Stimulated activated CD8-positive, alpha-beta memory T cell treated with anti-CD3 and anti-CD28 coated beads, Interleukin-4, amount 100 ng/mL, for 4 hours (primary cell): ENCODE measurements at places on chromosomes 6 and 20.

GRCh38 chr6:53216301-53216700 lies 67.7 kb upstream of the GCM1 start:
- DNase-seq: no peak

- no peak for DNase-seq
These were observed 85.3 kb downstream of the TBC1D7 start for GRCh38 chr6:13243033-13243432.

- DNase-seq: no peak
These were observed 742.8 kb downstream of the MAFB start for GRCh38 chr20:39946053-39946810.

- DNase-seq: no peak
These were observed 49.6 kb upstream of the CCDC28A start for GRCh38 chr6:138724015-138724414.

DNA sequence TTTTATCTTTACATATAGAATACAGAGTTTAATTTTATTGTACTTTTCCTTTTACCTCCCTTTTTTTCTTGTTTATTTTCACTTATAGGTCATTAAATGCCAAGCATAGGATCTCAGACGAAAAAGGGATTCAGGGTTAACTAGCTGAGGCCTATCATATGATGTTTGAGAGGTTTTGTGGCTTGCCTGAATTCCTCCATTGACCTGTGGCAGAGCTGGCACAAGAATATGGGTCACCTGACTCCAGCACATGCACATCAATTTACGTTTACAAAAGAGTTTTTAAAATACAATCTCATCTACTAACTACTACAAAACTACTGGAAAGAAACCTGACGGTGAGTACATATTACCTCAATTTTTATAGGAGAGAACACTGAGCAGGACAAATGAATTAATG lies 60.4 kb downstream of the SGK1 start:
- no peak for DNase-seq

GRCh38 chr20:63767456-63767855 lies 27.9 kb downstream of the SLC2A4RG start:
- no peak for DNase-seq

DNA sequence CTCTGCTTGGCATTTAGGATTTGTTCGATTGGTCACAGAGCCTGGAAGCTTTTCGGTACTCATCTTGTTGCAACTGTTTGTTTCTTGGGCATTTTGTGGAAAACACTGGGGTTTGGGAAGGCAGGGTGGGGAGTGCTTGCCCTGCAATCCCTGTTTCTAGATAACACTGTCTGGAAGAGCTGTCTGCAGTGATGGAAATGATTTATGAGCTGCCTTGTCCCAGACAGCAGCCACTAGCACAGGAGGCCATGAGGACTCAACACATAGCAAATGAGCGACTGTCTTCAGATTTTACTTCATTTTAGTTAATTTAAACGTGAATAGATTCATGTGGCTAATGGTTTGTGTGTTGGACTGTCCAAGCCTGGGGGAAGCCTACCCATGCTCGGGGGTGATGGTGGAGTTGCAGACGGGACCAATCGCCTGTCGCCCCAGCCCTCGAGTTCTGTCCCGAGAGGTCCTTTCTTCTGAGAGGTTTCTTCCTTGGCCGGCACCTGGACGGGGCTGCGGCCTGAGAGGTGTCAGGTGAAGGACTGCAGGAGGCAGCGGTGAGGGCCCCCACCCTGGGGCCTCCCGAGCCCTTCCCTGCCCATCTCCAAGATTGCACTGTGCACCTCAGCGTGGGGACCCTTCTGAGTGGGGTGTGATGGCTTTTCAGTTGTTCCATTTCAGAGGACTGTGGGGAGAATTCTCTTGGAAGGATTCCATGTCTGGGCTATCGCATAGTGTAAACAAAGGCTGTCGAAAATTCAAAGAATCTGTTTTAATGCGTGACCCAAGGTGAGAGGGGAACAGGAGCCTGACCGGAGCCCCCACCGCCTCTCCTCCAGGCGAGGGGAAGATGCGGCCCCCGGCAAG lies 55.4 kb downstream of the SMOC2 start:
- DNase-seq: no peak

- DNase-seq: no peak
These were observed 43.6 kb downstream of the RGS17 start for GRCh38 chr6:153087436-153087835.

GRCh38 chr6:54419885-54420284 lies 111.6 kb downstream of the TINAG start:
- DNase-seq: no peak

DNA sequence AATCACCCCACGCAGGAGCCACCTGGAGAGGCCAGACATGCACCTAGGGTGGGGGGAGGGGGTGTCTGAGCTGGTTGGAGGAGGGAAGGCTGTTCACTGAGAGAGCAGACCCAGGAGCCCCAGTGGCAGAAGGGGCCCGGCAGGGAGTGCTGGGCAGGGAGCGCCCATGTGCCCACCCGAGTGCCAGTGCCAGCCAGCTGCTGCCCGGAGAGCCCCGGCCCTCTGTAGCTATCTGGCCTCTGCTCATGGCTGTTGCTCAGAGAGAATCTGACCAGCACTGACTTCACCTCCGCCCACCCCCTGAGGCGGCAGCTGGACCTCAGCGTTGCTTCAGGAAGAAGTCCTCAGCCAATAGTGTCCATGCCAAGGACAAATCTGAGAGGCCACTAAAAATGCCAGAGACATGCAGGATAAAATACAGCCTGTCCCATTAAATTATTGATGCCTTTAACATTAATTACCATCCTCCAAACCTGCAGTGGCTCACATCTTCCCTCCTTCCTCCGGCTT lies 22.8 kb downstream of the SLC17A9 start:
- DNase-seq: no peak

GRCh38 chr20:6714279-6714711 lies 53.2 kb upstream of the BMP2 start:
- DNase-seq: no peak

DNA sequence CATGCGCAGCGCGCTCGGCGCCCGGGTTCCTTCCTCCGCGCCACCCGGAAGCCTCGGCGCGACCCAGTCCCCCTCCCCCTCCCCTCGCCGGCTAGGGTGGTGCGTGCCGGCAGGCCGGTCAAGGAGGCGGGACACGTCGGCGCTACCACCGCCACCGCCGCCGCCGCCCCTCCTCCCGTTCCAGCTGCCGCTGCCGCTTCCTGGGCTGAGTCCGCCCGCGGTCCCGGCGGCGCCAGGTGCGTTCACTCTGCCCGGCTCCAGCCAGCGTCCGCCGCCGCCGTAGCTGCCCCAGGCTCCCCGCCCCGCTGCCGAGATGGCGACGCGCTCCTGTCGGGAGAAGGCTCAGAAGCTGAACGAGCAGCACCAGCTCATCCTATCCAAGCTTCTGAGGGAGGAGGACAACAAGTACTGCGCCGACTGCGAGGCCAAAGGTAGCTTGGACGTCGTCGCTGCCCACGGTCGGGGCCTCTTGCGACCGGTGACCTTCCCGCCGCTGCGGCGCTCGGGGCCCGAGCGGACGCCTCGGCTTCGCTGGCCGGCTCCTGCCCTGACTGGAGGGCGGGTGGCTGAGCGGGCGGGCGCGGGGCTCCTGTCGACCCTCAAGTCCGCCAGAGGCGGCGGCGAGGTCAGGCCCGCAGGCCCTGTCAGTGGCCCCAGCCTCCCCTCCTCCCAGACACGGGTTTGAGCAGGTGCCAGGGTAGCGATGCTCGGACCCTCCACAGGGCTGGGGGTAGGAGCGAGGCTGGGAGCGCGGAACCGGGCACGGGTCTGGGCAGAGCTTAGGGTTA lies at the start of gene SMAP1:
SMAP1 (plus strand) TSS at position 173 of the 788 bp plus-strand sequence; CDS start at position 314, 141 bp downstream.
- DNase-seq: peak; percentile 81

DNA sequence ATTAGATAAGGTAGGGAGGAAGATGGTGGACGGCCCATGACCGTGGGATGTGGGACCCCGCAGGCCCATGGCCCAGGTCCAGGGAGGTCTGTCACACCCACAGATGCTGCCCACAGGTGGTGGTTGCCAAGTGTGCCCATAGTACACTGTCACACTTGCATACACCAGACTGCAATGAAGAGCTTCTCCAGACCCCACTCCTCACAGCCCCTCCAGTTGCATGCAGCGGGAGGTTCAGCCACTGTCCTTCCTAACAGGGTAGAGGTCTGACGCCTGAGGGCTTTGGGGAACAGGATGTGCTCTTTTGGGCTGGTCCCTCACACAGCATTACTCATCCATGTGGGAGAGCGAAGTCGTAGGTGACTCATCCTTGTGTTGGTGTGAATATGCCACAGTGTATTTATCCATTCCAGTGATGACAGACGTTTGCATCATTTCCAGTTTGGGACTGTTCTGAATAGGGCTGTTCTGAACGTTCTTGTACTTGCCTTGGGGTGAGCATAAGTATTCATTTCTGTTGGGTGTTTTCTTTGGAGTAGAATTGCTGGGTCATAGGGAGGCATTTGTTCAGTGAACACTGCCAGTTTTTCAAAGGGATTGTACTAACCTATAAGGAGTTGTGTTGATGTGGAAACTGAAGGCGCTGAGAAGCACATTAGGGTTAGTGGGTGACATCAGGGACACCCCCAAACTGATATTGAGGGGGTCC lies 10.1 kb upstream of the PYGB start:
- DNase-seq: no peak

DNA sequence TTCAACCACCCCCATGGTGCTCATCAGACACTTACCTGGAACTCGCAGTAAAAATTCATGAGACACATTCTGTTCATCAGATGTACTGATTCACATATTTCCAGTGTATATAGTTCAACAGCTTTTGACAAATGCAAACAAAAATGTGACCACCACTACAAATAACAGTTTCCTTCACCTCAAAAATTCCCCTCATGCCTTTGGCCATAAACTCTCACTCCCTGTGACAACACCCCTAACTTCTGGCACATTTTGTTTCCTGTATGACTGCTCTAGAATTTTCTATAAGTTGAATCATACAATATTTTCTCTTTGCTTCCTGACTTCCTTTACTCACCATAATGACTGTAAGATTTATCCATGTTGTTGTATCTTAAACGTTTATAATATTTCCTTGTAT lies 63.7 kb downstream of the C6orf118 start:
- DNase-seq: no peak

DNA sequence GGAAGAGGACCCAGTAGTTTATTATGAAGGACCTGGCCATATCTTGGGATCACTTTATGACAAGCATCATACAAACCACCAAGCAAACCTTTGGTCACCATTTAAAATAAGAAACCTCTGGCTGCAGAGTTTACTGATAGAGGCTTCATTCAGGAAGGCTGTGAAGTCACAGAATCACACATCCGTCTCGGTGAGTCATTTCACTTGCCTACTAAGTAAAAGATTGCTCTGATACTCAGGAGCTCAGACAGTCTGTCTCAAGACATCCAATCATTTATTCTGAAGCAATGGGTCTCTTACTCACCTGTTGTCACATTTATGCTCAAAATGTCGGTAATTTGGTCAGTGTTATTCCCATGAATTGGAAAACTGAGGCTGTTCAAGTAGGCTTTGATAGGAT lies 33.7 kb downstream of the ADGRF5 start:
- DNase-seq: no peak

- no peak for DNase-seq
These were observed 45.7 kb upstream of the MCUR1 start for GRCh38 chr6:13859871-13860555.

GRCh38 chr20:51506527-51507215 lies 35.8 kb downstream of the NFATC2 start:
- no peak for DNase-seq

- no peak for DNase-seq
These were observed 19.3 kb upstream of the SRC start for GRCh38 chr20:37326666-37327065.

- no peak for DNase-seq
These were observed 881 bp upstream of the MCM3 start for GRCh38 chr6:52285177-52286068.
